T-helper 9 cell (primary cell): ENCODE measurements at places on chromosomes 4 and X.

DNA sequence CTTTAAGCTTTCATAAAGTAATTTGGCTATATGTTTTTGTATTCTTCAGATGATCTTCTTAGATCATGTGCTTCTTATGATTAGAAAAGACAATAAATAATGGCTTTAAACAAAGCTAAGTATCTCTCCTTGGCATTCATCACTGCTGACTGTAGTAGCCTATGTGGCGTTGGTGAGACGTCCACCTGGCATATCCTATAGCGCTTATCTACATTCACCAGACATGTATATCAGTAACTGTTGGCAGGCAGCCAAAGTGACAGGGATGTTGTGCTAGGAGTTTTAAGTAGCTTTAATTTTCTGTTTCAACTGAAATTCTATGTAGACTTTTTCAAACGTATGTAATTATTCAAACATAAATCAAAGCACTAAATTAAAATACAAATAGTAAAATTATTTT is 276.4 kb downstream of the IL15 start:
- DNase-seq = no peak

DNA sequence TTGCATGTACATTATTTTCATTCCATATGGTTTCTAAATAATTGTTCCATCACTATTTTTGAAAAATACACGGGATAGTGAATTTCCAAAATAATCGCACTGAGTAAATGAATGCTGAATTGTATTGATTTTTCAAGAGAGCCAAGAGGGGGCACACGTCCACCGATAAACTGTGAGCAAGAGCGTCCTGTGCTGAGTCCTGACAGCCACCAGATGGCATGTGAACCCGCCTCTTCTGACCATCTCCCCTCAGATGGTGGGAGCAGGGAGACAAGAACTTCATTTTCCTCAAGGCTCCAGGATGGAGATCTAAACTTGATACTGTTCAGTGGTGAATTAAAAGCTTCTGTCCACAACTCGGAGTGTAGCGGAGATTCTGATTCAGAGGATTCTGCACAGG is 30.6 kb upstream of the IL9R start:
- no peak for DNase-seq

DNA sequence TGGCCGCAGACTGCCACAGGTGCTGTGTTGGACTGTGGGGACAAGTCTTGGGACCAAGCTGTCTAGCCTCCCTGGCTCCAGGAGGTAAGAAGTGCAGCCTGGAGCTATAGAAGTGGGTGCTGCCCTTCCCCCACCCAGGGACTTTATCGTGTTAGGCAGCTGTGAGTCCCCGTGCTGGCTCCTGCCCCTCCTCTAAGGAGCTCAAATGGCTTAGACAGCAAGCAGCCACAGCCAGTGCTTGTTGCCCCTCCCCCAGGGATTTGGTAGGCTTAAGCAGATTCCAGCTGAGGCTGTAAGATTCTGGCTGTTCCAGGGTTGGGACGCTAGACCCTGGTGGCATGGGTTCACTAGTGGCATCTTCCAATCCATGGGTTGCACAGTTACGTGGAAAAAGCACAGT is 979.4 kb upstream of the PCDH10 start:
- DNase-seq = no peak

GRCh38 chr4:188127214-188127874 is 11.9 kb upstream of the TRIML1 start:
- no peak for DNase-seq

- DNase-seq = no peak
Measured at GRCh38 chr4:73711989-73712388, 28.4 kb upstream of the CXCL8 start.

- DNase-seq = no peak
Measured at GRCh38 chr4:36081185-36081584, 163.1 kb downstream of the ARAP2 start.

DNA sequence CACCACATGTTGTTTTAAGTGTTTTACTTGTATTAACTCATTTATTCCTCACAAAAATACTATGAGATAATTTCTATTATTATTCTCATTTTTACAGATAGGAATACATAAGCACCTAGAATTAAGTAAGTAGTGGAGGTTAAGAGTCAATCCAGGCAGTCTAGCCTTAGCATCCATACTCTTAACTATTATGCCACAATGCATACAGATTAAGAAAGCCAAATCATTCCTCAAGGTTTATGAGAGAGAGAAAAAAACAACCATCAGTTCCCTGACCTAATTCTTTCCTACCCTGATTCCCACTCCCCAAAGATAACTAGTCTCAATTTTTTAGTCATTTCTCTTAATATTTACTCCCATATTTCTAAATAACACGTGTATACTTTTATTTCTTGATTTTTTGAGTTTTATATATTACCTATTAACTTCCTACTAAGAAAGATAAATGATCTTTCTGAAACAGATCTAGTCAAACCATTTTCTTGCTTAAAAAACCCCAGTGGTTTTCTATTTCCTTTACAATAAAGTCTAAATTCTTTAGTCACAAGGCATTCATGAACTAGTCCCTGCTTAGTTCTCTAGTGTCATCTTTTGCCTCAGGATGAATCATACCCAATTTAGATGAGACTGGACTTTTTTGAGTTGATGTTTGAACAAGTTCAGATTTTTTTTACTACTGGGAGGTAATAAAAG is 16.0 kb downstream of the UBA6 start:
- DNase-seq = no peak

- no peak for DNase-seq
Measured at GRCh38 chr4:150855981-150856510, 159.0 kb downstream of the LRBA start.

DNA sequence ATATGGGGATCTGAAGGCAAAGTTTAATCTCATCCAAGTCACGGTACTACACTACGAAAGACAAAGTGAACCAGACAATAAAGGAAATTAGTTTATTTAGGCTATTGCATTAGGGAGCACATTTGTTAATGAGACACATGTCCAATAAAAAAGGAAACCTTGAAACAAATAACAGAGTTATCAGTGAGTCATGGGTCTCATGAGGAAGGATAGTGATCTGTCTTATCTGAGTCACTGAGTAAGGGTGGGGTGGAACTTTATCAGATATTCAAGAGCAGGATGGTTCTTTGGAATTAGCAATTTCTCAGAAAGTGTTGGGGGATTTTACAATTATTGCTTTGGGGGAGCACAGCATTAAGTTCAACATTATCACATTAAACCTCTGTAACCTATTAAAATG is 188.9 kb upstream of the IL1RAPL1 start:
- DNase-seq = no peak

DNA sequence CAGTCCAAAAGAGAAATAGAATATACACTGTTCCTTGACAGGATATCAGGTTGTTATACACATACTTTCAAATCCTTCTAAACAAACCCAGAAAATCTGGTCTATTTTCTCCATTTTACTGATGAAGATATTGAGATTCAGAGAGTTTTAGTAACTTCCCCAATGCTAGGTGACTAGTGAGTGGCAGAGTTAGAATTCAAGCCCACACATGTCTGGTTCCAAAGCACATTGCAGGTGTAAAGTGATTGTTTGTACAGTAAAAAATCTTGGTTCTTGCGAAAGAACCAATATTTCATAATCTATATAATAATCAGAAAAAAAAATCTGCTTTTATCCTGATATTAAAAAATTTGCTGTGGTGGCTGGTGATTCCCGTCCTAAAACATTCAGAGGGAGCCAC is 39.5 kb upstream of the EMCN start:
- no peak for DNase-seq

DNA sequence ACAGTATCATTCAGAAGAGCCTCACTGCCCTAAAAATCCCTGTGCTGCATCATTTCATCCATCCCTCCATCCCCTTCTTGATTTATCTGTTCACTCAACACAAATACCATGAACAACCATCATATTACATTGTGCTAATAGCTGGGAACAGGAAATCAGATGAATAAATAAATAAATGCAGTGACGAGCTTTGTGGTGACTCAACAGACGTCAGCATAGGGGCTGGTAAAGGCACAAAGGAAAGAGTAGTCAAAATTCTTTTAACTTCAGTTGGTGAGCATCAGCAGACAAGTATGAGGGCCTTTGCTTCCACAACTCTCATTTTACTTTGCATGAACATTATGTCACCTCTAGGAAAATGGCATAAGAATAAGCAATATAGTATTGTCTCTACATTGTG is 65.5 kb downstream of the EDNRA start:
- DNase-seq = no peak

- DNase-seq = no peak
Measured at GRCh38 chr4:73259571-73260090, 1.0 kb upstream of the ANKRD17 start.

DNA sequence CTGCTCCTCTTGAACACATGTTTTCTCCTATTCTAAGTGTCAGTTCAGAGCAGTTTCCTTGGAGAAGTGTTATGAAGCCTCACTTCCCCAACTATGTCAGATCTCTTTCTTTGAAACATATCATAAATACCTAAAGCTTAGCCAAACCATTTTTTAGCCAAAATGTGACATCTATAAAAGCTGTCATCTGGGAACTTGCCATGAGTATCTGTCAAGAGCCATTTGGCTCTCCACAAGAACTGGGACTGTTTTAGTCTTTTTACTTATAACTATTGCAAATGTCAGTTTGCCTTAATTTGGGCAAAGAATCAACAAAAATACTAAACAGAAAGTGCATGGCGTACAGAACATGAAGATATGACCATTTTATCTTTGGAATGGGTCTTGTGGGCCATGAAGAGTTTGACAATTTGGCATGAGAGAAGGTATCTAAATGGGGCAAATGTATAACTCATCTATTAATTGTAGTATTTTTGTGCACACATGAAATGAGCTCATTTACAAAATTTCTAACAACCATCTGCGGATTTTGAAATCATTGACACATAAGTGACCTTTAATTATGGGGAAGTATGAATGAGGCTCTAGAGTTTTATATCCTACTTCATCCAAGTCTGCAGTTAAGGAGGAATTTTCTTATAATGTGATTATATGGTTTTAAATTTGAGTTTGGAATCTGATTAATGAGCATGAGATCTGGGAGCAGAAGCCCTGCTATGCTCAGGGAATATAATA is 129.1 kb upstream of the PACRGL start:
- DNase-seq = no peak

- DNase-seq = no peak
Measured at GRCh38 chr4:6192245-6192644, 8.1 kb downstream of the JAKMIP1 start.

GRCh38 chr4:70718811-70719604 is 2.8 kb upstream of the RUFY3 start:
- no peak for DNase-seq

GRCh38 chr4:156197216-156197615 is 243.6 kb upstream of the CTSO start:
- DNase-seq = no peak
